ENCODE measurements at places on chromosomes 7 and 10.

GRCh38 chr10:89563311-89563710, 27.9 kb upstream of the SLC16A12 start:
- DNase-seq = no peak

DNA sequence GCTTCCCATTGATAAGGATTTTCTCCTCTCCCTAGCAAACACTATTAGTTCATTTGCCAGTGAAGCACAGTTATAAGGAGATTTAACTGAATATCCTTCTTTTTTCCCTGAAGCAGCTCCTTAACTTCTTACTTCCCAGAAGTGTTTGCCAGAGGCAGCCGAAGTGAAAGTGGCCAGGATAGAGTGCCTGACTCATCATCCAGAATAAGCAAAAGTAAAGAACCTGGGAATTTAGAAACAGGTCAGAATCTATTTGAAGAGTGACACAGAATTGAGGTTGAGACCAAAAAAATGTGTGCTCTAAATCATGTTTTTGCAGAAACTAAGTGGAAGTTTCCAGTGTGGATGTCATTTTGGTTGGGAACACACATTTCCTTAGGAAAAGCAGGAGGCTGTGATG, 249.6 kb upstream of the VWC2 start:
- DNase-seq = no peak

DNA sequence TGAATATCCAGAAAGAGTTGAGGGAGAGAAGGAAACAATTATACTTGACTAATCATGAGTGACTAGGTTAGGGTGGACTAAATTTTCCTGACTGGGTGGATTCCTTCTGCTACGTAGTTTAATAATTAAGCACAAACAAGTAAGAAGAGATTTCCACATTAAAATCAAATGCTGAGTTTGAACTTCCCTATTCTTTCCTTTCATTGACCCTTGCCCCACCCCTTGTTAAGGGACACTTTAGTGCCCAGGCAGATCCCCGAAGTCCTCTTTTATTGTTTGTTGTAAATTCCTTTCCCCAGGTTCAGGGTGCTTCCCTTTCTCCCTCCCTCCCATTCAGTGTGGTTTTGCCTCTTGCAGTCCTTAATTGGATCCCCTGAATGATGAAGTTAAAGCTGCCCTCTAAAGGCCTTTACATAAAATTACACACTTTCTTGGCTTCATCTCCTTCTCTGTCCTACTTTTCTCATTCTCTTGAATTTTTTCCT, 8.8 kb upstream of the SPAM1 start:
- DNase-seq = peak; percentile 1

- no peak for DNase-seq
Observed at GRCh38 chr7:93202594-93203250, 23.5 kb downstream of the HEPACAM2 start.

- no peak for DNase-seq
Observed at GRCh38 chr7:157554393-157555238, 217.8 kb downstream of the DNAJB6 start.

- no peak for DNase-seq
Observed at GRCh38 chr10:63700631-63701156, 179.5 kb downstream of the REEP3 start.

DNA sequence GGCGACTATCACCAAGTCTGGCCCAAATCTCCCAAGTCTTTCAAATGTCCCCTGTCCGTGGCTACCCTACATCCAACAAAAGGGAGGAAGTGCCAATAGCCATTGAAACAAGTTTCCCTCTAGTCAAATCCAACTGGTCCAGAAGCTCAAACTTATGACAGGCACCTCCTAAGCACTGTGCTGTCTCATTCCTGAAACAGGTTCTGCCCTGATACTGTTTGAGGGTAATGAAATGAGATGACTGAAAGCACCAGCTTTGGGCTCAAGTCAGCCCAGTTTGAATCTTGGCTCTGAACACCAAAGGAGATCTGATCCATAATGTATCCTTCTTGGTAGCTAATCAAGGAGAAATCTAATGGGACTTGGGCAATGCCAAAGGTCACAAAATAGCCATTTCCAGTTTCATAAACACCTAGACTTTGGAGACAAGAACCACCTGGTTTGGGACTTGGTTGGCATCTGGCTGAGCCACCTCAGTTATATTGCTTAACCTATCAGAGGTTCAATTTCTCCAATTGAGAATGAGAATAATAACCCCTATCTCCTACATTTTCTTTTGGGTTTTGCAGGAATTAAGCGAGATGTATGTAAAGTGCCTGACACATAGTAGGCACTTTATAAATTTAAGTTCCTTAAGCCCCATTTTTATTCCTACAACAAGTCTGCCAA, 34.7 kb upstream of the ARID5B start:
- DNase-seq = no peak

DNA sequence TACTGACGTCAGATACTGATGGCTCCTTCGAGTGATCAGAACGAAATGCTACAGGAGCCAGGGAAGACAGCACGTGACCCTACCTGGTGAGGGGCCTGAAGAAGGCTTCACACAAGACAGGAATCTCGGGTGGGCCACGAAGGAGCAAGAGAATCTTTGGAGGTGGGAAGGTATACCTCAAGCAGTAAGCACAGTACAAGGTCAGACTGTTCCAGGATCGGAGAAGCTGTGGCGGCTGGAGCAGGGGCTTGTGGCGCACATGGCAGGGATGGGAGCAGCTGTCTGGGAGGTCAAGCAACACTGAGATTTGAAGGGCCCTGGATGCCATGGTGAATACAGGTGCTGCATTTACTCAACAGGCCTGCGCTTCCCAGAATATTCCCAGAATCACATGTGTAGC, 45.4 kb downstream of the C10orf143 start:
- DNase-seq = no peak

DNA sequence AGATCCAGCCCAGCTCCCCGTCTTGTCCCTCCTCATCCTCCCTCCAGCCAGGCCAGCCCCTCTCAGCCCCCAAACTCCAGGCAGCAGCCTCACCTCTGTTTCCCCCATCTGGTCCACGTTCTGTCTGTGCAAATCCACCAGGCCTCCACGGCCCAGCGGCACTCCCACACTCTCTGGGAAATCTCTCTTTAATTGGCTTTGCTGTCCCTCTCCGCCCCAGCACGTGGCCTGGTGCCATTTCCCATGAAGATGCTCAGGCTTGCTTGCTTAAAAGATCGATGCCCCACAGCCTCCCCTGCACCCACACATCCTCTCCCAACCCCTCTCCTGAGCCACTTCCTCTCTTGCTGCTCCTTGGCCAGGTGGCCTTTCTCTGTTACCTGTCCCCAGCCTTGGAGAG, 39.3 kb downstream of the PRF1 start:
- no peak for DNase-seq

GRCh38 chr10:13946209-13946460, 359.4 kb downstream of the PRPF18 start:
- no peak for DNase-seq

GRCh38 chr10:118729200-118729599, 25.6 kb downstream of the CACUL1 start:
- DNase-seq = no peak

- no peak for DNase-seq
Observed at GRCh38 chr10:88489107-88489506, 94.0 kb downstream of the RNLS start.

GRCh38 chr10:113199459-113199858, 249.4 kb downstream of the TCF7L2 start:
- DNase-seq = no peak

GRCh38 chr10:112677689-112678088, 230.7 kb downstream of the VTI1A start:
- DNase-seq = no peak

DNA sequence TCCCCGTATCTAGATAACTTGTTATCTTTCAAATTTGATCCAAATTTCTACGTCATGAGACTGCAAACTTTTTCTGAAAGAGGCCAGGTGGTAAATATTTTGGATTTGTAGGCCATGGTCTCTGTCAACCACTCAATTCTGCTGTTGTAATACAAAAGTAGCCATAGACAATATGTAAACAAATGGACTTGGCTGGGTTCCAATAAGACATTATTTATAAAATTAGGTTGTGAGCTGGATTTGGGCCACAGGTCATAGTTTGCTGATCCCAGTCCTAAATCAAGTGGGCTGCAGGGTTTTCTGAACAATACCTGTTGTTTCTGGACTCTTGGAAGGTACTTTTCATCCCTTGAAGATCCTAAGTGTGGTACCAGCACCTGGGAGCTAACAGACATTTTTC, 1178.0 kb downstream of the SORCS1 start:
- no peak for DNase-seq

Data from kidney capillary endothelial cell (primary cell).